ENCODE measurements at places on chromosomes 16 and 17.
A peak's percentile ranks its signal among the peaks of the same experiment; 100 is the strongest.

- no peaks in the 10 kb centered on the region for H3K27me3 ChIP-seq
- H3K27ac ChIP-seq = peak overlapping the region; percentile 37
- H3K4me1 ChIP-seq = peaks cover 19% of the 10 kb centered on the region
- no peak overlapping the region for H3K4me3 ChIP-seq
These were observed 5.3 kb upstream of the NUDT16L1 start for GRCh38 chr16:4687946-4688673.

GRCh38 chr16:65831903-65832666, 534.4 kb upstream of the CDH5 start:
- H3K27ac ChIP-seq = no peak overlapping the region
- H3K4me3 ChIP-seq = no peak overlapping the region
- H3K27me3 ChIP-seq = no peaks in the 10 kb centered on the region
- ATAC-seq = no peak
- no peaks in the 10 kb centered on the region for H3K36me3 ChIP-seq

DNA sequence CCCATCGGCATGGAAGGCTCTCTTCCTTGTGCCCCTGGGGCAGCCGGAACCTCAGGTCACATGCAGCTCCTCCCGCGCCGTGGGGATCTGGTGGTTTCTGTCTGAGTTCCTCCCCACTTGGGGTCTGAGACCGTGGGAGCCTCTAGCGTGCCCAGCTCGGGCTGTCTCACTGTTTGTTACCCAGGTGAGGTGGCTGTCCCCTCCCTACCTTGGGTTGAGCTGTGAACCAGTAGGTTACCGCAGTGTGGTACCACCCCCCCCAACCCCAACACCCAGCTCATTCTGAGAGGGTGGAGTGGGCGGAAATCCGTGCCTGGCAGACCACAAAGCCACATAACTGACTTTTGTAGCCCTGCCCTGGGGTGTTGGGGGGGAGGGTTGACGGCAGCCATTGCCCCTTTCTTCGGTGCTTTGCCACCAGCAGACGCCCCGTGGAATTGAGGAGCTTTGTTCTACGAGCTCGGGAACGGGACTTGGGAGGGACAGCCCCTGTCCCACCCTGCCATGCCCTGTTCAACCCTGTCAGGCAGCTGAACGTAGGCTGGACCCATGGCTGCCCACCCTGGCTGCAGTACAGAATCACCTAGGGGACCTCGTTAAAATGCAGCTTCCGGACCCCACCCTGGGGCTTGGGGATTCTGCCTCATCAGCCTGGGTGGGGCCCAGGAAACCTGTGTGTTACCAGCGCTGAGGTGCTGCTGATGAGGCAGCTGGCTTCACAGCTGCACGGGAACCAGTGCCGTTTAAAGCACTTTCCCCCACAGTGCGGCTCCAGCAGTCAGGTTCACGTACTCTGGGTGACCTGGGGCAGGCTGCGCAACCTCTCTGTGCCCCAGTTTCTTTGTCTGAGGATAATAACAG, 18.5 kb downstream of the RAP1GAP2 start:
- H3K4me1 ChIP-seq = peaks cover 38% of the 10 kb centered on the region
- H3K27ac ChIP-seq = peak overlapping the region; percentile 32
- peak overlapping the region; percentile 63 for H3K4me3 ChIP-seq
- no peaks in the 10 kb centered on the region for H3K27me3 ChIP-seq
- no peaks in the 10 kb centered on the region for H3K36me3 ChIP-seq

DNA sequence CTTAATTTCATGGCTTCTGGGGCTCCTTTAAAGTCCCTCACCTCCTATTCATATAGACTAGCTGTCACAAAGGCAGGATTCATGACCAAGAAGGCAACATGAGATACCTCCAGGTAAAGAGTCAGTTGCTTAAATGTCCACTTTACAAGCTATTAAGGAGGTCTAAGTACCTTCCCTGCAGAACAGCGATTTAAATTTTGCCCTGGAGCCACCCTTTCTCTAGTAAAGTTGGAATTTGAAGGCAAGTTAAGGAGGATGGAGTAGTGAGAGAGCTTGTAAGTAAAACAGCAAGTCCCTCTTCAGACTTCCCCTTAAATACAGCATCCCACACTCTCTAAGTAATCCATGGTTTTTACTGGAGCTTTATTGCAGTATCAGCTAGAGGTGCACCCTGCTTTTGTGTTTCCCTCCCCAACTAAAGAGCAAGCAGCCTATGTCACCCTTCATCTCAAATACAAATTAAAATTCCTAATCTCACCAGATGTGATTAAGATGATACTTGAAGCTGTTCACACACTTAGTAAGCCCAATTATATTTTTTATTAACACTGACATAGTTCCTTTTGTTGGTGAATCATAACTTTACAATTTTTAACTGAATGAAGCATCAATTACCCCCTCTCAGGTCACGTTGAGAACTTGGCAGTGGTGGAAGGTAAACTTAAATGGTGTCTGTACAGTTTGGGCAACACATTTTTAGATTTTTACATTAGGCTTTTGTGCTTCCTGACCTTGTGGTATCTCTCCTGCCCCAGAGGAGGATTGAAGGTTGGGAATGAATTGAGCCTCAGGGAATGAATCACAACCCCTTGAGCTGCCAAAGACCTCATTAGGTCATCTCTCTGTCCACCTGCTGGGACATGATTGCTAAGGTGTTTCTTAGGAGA, 108.9 kb downstream of the TANGO6 start:
- no peak overlapping the region for H3K4me3 ChIP-seq
- no peaks in the 10 kb centered on the region for H3K27me3 ChIP-seq
- H3K4me1 ChIP-seq = no peaks in the 10 kb centered on the region
- no peak overlapping the region for H3K27ac ChIP-seq
- H3K36me3 ChIP-seq = peaks cover 13% of the 10 kb centered on the region

DNA sequence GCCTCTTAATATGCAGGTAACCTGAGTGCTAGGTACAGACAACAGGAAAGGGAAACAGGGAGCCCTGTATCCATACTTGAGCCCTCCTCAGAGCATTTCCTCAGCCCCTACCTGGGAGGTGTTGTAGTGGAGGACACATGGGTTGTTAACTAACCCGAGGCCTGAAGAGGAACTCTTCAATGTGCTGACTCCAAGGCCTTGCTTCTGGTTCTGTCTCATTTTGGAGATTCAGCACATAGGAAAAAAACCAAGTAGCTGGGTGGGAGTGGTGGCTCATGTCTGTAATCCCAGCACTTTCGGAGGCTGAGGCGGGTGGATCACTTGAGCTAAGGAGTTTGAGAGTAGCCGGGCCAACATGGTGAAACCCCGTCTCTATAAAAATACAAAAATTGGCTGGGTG, 24.8 kb downstream of the SNX11 start:
- no peaks in the 10 kb centered on the region for H3K4me1 ChIP-seq
- H3K4me3 ChIP-seq = no peak overlapping the region
- no peak for ATAC-seq
- H3K27me3 ChIP-seq = no peaks in the 10 kb centered on the region

GRCh38 chr16:48067388-48067787, 88.4 kb downstream of the ABCC12 start:
- H3K36me3 ChIP-seq = no peaks in the 10 kb centered on the region
- H3K27me3 ChIP-seq = peaks cover 32% of the 10 kb centered on the region
- no peaks in the 10 kb centered on the region for H3K4me1 ChIP-seq

DNA sequence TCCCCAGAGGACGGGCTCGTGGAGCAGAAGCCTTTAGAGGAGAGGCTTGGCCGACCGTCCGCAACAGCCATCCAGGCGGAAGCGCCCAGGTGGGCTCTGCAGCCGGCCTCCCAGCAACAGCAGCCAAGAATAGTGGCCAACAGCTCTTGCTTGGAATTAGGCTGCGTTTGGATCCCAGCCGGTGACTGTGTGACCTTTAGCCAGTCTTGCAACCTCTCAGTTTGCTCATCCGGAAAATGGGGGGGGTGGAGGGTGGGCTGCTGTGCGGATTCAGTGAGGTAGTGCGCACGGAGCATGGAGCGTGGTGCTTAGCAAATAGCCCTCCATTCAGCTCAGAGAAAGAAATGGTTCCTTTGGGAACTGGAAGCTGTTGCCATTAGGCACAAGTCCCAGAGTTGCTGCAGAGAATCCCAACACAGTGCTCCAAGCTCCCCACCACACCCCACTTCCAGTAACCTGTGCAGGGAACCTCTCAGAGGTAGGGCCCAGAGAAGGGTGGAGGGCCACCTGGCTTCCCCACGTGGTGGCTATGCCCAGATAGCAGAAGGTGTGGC, 46.7 kb downstream of the RTN4RL1 start:
- H3K36me3 ChIP-seq = no peaks in the 10 kb centered on the region
- H3K4me1 ChIP-seq = no peaks in the 10 kb centered on the region
- peaks cover 68% of the 10 kb centered on the region for H3K27me3 ChIP-seq
- no peak overlapping the region for H3K27ac ChIP-seq
- no peak overlapping the region for H3K4me3 ChIP-seq

DNA sequence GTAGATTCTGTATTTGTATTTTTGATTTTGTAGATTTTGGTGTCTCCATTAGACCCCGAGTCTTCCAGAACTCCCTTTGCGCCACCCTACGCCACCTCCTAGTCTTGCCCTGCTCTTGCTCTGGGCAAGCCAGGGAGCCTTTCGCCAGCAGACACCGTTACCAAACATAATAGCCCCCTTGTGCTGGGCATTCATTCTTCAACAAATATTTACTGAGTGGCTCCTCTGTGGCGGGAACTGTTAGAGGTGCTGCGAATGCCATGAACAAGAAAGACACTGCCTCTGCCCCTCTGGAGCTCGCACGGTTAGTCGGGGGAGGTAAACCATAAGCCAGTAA, 841 bp upstream of the GPT2 start:
- no peaks in the 10 kb centered on the region for H3K27me3 ChIP-seq
- H3K4me1 ChIP-seq = peaks cover 18% of the 10 kb centered on the region
- H3K36me3 ChIP-seq = no peaks in the 10 kb centered on the region
- H3K27ac ChIP-seq = peak overlapping the region; percentile 70

GRCh38 chr16:2147981-2148671, at the start of gene RAB26:
Gene RAB26, plus strand, starts transcription at chr16:2148625. Its CDS starts 159 bp downstream, at chr16:2148784.
- peak within 1 kb of the TSS; percentile 25 for H3K27ac ChIP-seq
- peak; percentile 73 for ATAC-seq
- peaks cover 16% of the 10 kb centered on the region for H3K36me3 ChIP-seq
- peaks cover 38% of the 10 kb centered on the region for H3K4me1 ChIP-seq
- no peaks in the 10 kb centered on the region for H3K27me3 ChIP-seq

- peaks cover 18% of the 10 kb centered on the region for H3K27me3 ChIP-seq
- ATAC-seq = no peak
- H3K27ac ChIP-seq = peak overlapping the region; percentile 71
- peaks cover 78% of the 10 kb centered on the region for H3K4me1 ChIP-seq
These were observed 1.2 kb downstream of the DEF8 start for GRCh38 chr16:89949756-89950155.

DNA sequence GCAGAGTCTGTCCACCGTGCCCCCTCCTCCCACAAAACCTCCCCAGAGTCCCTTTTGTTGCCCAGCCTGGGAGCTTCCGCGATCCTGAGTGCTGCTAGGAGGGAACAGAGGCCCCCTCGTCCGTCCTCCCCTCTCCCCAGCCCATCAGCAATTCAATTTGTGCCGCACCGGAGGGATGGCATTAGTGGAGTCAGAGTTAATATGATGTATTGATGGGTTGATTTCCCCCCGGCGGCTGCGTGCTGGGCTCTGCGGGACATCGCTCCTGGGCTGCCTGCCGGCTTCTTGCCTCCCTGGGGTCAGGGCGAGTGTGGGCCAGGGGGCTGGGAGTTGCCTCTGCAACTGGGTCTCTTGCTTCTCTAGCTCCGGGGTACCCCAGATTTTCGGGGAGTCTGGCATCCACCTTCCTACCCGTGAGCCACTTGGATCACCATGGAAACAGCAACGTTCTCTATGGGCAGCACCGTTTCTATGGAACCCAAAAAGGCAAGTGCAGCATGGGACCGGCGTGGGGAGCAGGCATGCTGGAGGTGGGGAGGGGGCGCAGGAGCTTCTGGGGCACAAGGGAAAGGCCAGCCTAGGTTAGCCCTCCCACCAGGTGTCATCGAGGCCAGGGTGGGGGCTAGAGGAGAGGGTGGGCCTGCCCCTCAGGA, 42.9 kb downstream of the BAHCC1 start:
- no peak for ATAC-seq
- H3K27me3 ChIP-seq = peaks cover 82% of the 10 kb centered on the region

- H3K4me1 ChIP-seq = no peaks in the 10 kb centered on the region
- no peak overlapping the region for H3K27ac ChIP-seq
- H3K4me3 ChIP-seq = no peak overlapping the region
- no peak for ATAC-seq
- peaks cover 5% of the 10 kb centered on the region for H3K36me3 ChIP-seq
- no peaks in the 10 kb centered on the region for H3K27me3 ChIP-seq
These were observed 30.3 kb upstream of the CDC42EP4 start for GRCh38 chr17:73342050-73342522.

- no peak for ATAC-seq
- peaks cover 90% of the 10 kb centered on the region for H3K27me3 ChIP-seq
- H3K4me1 ChIP-seq = no peaks in the 10 kb centered on the region
- peaks cover 5% of the 10 kb centered on the region for H3K36me3 ChIP-seq
These were observed 153.0 kb upstream of the FOXF1 start for GRCh38 chr16:86357303-86357702.

DNA sequence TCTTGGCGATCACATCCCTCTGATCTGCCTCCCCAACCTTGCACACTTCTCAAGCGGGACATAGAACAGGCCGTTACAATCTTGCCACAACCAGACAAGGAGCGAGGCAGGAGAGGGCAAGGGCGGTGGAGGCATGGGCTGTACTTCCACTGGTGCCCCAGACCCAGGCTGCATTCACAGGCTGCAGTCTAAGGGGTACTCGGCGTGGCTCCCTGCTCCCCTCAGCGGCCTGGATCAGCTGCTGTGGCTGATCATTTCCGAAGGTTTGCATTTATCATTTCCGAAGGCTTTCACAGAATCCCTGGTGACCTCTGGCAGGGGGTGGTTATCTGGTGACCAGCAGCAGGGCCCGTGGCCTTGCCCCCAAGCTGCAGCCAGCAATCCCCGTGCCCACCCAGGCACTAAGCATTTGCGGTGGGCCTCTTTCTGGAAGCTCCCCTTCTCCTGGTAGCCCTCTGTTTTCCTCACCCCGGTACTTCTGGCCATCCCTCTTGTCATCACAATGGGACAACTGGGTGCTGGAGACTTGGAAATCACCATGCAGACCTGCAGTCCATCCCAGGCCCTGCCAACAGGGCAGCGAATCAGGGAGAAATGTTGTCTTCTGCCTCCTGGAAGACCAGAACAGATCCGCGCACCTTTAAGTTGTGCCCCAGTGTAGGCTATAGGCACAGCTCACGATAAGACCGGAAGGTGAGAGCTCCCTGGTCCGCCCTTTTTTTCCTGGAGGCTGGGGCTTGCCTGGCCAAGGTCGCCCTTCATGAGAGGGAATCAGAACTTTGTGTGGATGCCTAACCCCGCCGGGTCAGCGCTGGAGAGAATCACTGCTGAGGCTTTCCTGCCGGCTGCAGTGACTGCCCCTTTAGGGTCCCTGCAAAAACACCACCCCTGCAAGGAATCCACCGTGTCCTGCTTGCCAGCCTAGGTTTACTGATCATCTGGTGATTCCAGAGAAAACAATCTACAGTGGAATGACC, 1739.1 kb downstream of the TP53TG3F start:
- H3K4me1 ChIP-seq = no peaks in the 10 kb centered on the region
- no peak overlapping the region for H3K4me3 ChIP-seq
- H3K27me3 ChIP-seq = no peaks in the 10 kb centered on the region
- ATAC-seq = no peak

GRCh38 chr16:49684696-49685095, 171.2 kb downstream of the ZNF423 start:
- H3K27ac ChIP-seq = no peak overlapping the region
- no peak overlapping the region for H3K4me3 ChIP-seq
- H3K4me1 ChIP-seq = no peaks in the 10 kb centered on the region

All from stimulated activated memory B cell treated with anti-CD40 and anti-IgM and Interleukin-4, amounts not matched to agents 10 μg/mL and 1 μg/mL and 100 μg/mL, for 72 hours (primary cell).